Stimulated activated CD8-positive, alpha-beta memory T cell treated with anti-CD3 and anti-CD28 coated beads, Interleukin-7, amount 100 ng/mL, for 1 hour (primary cell): ENCODE measurements at places on chromosomes 1 and 21.

DNA sequence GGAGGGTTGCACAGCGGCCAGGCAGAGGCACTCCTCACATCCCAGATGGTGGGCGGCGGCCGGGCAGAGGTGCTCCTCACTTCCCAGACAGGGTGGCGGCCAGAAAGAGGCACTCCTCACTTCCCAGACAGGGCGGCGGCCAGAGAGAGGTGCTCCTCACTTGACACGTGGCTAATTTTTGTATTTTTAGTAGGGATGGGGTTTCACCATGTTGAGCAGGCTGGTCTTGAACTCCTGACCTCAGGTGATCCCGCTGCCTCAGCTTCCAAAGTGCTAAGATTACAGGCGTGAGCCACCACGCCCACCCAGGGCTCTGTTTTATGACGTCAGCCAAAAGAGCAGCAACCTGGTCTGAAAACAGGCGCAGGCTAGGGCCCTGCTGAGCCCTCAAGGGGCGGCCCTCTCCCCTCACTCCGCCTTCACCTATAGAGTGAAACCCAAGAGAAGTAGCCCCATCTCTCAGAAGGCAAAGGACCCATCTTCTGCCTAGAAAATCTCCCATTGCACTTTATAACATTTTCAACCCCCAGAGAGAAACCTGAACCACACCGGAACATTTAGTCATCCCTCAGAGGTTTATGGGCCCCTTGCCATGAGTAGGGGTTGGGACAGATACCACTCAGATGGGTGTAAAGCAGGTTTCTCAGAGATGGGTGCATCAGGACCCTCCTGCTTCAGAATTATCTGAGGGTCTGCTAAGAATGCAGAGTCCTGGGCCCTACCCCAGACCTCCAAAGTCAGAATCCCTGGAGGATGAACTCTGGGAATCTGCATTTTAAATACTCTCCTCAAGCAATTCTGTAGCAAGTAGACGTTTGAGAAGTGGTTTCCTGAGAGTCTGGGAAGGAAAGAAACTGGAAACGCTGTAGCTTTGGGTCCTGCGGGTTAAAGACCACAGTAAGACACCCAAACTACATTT is 40.8 kb downstream of the CDK18 start:
- no peak for DNase-seq

DNA sequence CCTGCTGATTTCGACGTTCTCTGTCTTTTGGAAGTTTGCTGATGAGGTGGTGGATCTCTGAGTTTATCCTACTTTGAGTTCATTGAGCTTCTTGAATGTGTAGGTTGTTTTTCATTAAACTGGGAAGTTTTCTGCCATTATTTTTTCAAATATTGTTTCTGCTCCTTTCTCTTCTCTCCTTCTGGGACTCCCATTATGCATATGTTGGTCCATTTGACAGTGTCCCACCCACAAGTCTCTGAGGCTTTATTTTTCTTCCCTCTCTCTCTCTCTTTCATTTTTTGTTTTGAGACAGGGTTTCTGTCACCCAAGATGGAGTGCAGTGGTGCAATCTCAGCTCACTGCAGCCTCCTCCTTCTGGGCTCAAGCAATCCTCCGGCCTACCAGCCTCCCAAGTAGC is 11.7 kb downstream of the TNFRSF18 start:
- no peak for DNase-seq

DNA sequence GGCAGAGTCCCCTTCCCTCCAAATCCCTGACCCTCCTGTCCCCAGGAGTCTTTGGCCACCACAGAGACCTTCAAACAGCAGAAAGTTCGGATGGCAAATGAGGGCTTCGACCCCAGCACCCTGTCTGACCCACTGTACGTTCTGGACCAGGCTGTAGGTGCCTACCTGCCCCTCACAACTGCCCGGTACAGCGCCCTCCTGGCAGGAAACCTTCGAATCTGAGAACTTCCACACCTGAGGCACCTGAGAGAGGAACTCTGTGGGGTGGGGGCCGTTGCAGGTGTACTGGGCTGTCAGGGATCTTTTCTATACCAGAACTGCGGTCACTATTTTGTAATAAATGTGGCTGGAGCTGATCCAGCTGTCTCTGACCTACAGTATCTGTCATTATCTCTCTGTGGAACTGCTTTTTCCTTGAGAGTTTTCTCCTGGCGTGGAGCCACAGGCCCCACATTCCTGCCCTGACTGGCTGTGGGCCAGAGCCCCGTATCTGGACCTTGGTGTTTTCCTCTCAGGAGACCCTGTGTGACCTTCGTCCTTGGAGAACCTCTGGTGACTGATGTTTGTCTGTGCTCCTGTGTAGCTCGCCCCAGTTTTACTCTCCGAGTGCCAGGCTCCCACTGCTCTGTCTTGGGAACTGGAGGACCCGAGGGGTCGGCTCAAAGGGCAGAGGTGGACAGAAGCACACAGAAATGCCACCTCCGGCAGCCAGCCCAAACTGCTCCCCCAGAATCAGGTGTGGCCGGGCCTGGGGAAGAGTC is 4.8 kb downstream of the SLC27A3 start:
- no peak for DNase-seq

GRCh38 chr1:41155105-41155504 is 87.0 kb downstream of the SCMH1 start:
- no peak for DNase-seq
